Right atrium auricular region (tissue), 2 donors: ENCODE measurements at places on chromosomes 2 and 18. TPM values are rescaled to one million over a fixed set of nuclear protein-coding genes. Genes with fewer than 3 reads are reported as not detected.

Gene CCDC102B
- 5.9 TPM for total RNA-seq

Gene UPP2
- total RNA-seq = not detected

Gene DNAJC5G
- total RNA-seq = 0.59 TPM

DNA sequence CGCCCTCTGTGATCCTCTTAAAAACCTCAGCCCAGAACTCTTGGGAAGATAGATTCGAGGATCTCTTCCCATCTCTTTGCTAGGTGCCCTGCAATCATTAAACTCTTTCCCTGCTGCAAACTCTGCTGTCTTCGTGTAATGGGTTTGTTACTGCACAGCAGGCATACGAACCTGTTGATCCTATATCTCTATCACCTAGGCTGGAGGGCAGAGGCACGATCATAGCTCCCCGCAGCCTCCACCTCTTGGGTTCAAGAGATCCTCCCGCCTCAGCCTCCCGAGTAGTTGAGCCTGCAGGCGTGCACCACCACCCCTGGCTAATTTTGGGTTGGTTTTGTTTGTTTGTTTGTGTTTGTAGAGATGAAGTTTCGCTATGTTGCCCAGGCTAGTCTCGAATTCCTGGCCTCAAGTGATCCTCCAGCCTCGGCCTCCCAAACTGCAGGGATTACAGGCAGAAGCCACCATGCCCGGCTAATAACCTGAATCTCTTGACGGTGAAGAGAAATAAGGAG is 493 bp upstream of the BBS5 start:
- H3K27ac ChIP-seq = peak overlapping the region; percentile 72
- peak overlapping the region; percentile 55 for H3K4me3 ChIP-seq

DNA sequence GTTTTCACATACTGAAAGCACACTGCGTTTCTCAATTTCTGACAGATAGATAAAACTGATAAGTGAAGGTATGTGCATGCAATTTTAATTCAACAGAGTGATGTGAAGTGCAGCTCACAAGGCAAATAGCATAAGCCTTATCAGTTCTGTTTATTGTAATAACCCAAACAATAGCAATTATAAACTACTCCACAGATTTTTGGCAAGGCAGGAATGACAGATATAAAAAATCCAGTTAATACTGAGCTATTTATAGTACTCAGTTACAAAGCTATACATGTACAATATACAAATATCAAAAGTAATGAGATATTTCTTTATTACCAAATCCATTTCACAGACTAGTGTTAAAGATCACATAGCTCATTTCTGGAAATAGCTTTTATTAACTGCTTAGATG is 210.9 kb upstream of the KLHL14 start:
- H3K4me1 ChIP-seq = no peaks in the 10 kb centered on the region
- DNase-seq = no peak
- no peak overlapping the region for H3K4me3 ChIP-seq
- H3K27me3 ChIP-seq = no peaks in the 10 kb centered on the region
- no peak overlapping the region for H3K27ac ChIP-seq

DNA sequence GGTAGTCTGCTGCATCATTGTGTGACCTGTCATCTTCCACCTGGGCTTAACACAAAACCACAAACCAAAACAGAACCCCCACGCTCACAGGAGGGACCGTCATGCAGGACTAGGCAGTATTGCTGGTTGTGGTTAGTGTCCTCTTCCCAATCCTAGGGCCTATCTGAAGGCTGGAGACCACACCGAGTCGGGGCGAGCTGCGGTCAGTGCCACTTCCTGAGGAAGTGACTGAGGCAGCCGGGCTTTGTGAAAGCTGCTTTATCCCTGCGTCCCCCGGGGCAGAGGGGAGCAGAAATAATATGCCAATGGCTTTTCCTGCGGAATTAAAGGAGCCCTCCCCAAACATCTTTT is 22.9 kb downstream of the ZNF532 start:
- peaks cover 46% of the 10 kb centered on the region for H3K4me1 ChIP-seq
- DNase-seq = peak; percentile 80
- H3K27ac ChIP-seq = peak overlapping the region; percentile 63
- H3K36me3 ChIP-seq = no peaks in the 10 kb centered on the region
- no peak overlapping the region for H3K4me3 ChIP-seq
- H3K27me3 ChIP-seq = no peaks in the 10 kb centered on the region

- DNase-seq = no peak
- H3K36me3 ChIP-seq = no peaks in the 10 kb centered on the region
- H3K27ac ChIP-seq = no peak overlapping the region
- no peaks in the 10 kb centered on the region for H3K4me1 ChIP-seq
- no peaks in the 10 kb centered on the region for H3K27me3 ChIP-seq
- H3K4me3 ChIP-seq = no peak overlapping the region
Measured at GRCh38 chr18:32922951-32923430, 150.2 kb upstream of the KLHL14 start.
